ENCODE measurements at places on chromosomes 1 and 21.
A peak's percentile ranks its signal among the peaks of the same experiment; 100 is the strongest.

DNA sequence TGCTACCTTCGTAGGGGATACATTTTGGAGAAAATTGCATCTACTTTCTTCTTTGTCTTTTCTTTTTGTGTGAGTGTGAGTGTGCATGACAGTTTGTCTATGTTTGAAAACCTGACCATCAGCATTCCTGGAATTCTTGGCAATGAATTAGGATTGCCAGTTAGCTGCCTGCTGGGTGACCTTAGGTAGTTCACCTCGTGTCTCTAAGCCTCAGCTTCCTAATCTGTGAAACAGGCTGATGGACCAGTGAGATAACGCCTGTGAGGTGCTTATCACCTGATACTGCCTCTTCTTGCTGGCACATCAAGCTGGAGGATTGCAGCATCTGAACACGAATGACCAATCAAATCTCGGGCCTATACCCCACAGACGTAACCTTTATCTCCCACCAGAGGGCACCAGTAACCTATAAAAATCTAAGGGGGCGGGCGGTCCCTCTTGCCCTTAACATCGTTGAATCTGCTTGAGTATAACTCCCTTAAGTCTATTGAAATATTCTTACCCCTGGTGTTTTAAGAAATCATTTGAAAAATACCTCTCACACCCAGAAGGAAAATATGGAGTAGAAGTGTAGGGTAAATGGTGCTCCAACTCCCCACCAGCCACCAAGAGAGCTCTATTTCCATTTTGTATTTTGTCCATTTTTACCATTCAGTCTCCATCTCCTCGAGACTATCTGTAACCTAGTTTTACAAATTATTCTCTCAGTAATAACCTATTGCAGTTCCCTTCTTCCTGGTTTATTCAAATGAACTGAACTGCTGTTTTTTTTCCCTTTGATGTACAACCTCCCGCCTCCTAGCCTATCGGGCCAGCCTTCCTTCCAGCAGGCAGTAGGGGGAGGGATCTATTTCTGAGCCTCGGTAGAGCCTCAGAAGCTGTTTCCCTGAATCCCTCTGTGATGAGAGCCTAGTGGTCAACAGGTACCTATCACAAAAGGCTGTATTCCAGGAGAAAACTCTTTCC, 49.7 kb downstream of the MDM4 start:
- peak; percentile 46 for DNase-seq

GRCh38 chr1:222953585-222953984, 138.7 kb downstream of the DISP1 start:
- no peak for DNase-seq

DNA sequence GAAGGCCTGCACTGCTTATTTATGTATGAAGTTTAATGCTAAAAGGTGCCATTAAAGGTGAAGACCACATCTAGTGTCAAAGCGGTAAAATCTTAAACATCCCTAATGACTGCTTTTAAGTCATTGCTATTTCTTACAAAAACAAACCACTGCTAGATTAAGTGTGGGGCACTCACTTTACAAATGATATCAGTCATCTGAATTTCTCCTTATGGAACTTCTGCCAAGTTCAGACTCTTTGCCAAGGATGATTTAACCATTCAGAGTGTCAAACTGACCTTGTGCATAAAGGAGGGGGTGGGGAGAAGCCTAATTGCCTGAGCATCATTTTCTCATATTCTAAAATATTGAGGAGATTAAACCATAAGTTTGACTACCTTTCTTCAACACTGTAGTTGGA, 271.5 kb downstream of the TGFB2 start:
- DNase-seq = no peak

GRCh38 chr1:185017338-185017737, 28.0 kb upstream of the RNF2 start:
- no peak for DNase-seq

DNA sequence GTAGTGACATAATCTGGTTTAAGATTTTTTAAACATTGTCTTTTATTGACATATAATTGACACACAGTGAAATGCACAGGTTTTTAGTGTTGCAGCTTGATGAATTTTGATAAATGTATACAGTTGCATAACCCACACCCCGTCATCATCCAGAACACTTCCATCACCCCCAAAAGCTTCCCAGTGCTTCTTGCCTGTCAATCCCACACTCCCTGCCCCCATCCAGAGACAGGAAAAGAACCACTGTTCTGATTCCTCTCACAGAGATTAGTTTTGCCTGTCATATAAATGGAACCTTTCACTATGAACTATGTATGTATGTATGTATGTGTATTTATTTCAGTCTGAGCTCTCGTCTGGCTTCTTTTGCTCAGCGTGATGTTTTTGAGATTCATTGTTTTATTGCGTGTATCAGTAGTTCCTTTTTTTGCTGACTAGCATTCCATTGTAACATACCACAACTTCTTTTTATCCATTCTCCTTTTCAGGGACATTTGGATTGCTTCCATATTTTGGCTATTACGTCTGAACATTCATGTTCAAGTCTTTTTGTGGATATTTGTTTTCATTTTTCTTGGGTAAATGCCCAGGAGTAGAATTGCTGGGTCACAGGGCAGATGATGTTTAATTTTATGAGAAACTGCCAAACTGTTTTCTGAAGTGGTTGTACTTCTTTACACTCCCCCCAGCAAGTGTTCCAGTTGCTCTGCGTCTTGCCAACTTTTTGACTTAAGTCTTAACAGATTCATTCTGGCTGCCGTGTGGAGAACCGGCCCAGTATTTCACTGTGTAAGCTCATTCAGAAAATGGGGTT, 8.7 kb downstream of the UBIAD1 start:
- DNase-seq = no peak

GRCh38 chr1:20710469-20711284, 7.1 kb downstream of the KIF17 start:
- DNase-seq = no peak
